ENCODE measurements at places on chromosomes 16 and 17.

- DNase-seq, result no peak
Measured at GRCh38 chr17:80168371-80168770, 1.5 kb upstream of the CARD14 start.

- DNase-seq, result no peak
Measured at GRCh38 chr16:22216191-22216831, 10.2 kb downstream of the EEF2K start.

- no peak for DNase-seq
Measured at GRCh38 chr17:63626551-63627180, 4.4 kb downstream of the MAP3K3 start.

GRCh38 chr17:76968707-76969597 is 100.7 kb downstream of the MGAT5B start:
- DNase-seq, result no peak

DNA sequence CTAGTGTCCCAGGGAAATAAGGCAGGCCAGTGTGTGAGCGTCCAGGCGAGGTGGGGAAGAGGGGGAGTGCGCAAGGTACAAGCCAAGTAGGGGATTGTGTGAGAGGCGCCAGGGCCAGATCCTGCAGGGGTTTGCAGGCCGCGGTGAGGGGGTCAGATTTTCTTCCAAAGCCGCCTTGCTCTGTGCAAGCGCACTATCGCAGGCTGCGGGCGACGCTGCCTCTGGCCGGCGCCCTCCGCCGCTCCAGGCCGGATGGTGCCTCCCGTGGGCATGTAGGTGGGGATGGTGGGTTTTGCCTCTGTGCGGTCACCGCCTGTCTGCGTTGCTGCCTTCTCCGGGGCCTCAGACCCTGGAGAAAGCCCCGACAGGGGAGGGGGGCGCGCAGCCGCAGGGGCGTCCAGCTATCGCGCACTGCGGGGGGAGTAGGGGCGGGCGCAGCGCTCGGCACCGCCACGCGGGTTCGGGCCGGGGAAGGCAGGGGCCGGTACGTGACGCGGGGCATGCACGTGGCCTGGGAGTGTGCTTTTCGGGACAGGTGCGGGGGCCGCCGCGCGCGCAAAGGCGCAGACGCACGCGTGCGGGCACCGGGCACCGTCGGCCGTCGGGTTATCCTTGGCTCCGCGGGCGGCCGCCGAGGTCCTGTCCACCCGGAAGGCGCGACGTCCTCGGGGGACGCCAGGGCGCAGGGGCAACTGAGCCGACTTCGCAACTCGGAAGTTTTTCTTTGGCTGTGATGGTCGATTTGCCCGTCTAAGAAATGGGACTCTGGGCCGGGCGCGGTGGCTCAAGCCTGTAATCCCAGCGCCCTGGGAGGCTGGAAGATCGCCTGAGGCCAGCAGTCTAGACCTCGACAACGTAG is 1.1 kb upstream of the HAPSTR1 start:
- no peak for DNase-seq

GRCh38 chr16:74753180-74753579 is 21.4 kb downstream of the FA2H start:
- no peak for DNase-seq

GRCh38 chr16:389352-389751 is 7.6 kb upstream of the PGAP6 start:
- no peak for DNase-seq

- no peak for DNase-seq
Measured at GRCh38 chr17:63452962-63453551, 7.0 kb upstream of the CYB561 start.

DNA sequence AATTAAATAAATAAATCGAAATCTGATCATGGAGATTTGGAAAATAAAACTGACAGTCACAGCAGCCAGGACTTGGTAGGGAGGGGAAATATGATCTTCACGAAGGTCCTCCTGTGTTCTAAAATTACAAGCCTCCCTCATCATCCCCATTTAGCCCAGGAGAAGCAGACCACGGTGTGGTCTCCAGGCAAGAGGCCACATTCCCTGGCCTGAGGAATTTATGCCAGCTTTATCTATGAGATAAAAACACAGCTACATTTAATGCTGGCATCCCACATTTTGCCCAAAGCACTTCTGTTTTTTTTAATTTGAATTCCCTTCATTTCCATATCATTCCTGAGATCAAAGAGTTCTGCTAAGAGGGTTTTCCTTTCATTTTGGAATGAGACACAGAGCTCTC is 43.2 kb downstream of the ABCC12 start:
- DNase-seq, result no peak

GRCh38 chr16:4375717-4376116 is 4.1 kb downstream of the VASN start:
- DNase-seq, result no peak

GRCh38 chr16:5502467-5502869 is 404.9 kb upstream of the EEF2KMT start:
- no peak for DNase-seq

- no peak for DNase-seq
Measured at GRCh38 chr17:12839042-12839441, 49.7 kb downstream of the ARHGAP44 start.

DNA sequence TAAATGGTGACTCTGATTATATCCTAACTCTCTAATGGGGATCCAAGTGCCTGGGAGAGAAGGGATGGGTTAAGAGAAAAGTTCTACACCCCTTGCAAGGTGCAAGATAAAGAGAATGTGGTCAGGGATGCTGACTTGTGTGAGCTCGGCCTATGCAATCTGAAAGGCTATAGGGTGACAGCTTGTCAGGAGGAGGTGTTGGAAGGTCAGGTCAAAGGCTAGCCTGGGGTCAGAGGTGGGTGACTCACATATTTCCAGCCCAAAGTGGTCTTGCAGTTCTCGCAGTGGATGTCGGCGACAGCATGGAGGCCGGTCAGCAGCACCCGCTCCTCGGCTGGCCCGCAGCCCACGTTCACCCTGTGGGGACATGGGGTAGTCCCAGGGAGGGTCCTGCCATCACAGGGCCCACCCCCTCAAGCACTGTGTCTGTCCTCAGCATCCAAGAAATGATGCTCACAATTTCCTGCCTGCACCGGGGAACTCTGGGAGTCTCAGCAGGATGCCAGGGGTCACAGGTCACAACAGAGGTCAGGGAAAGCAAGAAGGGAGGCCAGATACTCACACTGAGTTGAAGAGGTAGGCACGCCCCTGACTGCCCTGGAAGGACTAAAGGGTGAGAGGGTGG is 1.4 kb downstream of the YPEL3 start:
- DNase-seq, result no peak

DNA sequence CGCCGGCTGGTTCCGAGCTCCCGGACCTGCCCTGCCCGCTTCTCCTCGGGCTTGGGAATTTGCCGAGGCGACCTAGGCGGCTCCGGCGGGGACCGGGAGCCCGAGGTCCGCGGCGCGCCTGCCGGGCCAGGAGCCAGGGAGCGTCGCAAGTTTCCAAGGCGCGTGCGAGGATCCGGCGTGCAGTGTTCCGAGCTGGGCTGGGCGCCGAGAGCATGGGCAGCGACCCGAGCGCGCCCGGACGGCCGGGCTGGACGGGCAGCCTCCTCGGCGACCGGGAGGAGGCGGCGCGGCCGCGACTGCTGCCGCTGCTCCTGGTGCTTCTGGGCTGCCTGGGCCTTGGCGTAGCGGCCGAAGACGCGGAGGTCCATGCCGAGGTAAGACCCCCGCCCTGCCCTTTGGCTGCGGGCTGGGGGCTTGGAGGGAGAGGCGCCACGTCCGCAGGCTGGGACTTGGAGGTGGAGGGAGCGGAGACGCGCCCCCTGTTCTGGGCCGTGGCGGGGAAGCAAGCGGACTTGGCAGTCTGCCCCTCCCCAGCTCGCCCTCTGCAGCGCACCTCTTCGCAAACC is 668 bp downstream of the MMP15 start:
- DNase-seq, result no peak

GRCh38 chr17:13939222-13939621 is 130.1 kb upstream of the COX10 start:
- no peak for DNase-seq

DNA sequence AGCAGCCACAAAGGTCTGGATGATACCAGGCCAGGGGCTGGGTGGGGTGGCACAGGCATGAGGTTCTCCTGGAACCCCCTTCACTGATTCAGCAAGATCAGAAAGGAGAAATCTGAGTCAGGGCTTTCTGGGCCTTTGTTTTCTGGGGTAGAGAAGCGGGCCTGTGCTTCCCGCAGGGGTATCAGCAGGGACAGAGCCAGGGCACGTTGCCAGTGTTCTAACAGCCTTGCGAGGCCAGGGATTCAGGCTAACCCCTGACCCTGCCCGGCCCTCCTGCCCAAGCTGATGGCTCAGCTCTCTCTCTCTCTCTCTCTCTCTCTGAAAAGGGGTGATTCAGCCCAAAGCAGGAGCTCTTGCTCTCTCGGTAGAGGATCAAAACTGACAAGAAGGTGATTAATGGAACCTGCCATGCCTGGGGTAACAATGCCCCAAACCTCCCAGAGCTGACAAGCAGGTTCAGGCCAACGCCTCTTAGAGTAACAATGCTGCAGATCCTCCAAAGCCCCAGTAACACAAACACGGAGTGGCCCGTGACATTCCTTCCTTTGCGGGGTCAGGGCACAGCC is 2.0 kb upstream of the KRT13 start:
- no peak for DNase-seq

GRCh38 chr16:58454178-58454577 is 45.8 kb upstream of the NDRG4 start:
- DNase-seq, result no peak

DNA sequence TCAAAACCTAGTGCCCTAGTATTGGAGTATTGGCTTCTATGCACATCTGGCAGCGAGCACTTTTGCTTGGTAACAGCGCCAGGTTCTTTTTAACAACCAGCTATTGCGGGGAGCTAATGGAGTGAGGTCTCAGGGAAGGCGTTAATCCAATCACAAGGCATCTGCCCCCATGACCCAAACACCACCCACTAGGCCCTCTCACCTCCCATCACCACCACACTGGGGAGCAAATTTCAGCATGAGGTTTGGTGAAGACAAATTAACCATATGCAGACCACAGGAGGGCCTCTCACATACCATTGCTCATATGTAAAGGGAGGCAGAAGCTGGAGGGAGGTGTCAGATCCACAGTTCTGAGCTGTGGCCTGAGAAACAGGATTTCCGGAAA is 893 bp upstream of the ODF4 start:
- no peak for DNase-seq
